Astrocyte (in vitro differentiated cells and primary cell): ENCODE measurements at places on chromosomes 7 and 10. TPM values are rescaled to one million over a fixed set of nuclear protein-coding genes. Genes with fewer than 3 reads are reported as not detected.
A peak's percentile ranks its signal among the peaks of the same experiment; 100 is the strongest.

- peak; percentile 100 for DNase-seq
These were observed 37.0 kb upstream of the LRRC17 start for GRCh38 chr7:102875700-102876295.

DNA sequence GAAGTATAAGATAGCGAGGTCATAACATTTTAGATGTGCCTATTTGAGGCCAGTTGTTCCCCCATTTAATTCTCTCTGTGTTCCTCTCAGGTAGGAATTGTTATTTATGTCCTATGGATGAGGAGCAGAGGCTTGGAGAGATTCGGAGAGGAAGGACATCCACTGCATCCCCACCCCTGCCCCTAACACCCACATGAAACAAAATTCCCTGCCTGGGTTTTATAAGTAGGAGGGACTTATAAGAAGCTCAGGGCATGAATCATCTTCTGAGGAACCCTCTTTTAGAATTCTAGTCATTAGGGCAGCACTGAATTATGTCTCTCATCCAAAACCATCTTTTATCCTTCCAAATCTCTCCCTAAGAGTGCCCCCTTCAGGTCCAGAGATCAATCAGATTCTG lies 5.0 kb downstream of the CHAT start:
- DNase-seq = no peak

GRCh38 chr10:61565819-61566560 lies 96.7 kb upstream of the CABCOCO1 start:
- no peak for DNase-seq

DNA sequence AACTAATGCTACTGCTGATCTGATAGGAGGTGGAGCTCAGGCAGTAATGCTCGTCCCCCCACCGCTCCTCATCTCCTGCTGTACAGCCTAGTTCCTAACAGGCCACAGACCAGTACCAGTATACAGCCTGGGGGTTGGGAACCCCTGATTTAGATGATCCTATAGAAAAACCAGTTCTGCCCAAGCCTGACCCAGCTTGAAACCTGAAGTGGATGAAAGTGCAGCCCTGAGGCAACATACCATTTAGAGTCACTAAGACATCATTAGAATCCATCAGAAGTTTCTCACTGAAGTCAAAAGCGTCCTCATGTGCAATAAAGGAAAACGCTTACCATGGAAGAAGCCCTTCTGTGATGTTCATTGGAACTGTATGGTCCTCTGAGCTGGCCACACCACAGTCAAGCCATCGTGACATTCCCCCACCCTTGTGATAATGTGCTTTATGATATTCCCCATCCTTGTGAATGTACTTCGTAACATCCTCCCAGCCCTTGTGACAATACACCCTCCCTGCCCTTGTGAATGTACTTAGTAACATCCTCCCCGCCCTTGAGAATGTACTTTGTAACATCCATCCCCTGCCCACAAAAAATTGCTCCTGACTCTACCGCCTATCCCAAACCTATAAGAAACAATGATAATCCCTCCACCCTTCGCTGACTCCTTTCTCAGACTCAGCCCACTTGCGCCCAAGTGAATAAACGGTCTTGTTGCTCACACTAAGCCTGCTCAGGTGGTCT lies 65.9 kb upstream of the HECTD2 start:
- no peak for DNase-seq

Gene HEPACAM2
- total RNA-seq = not detected in 2 replicates

Gene PTPN20
- not detected in 2 replicates for total RNA-seq

Gene HMX2
- not detected in 2 replicates for total RNA-seq

Gene GBX1
- not detected in 2 replicates for total RNA-seq
